ENCODE measurements at places on chromosomes 6 and 20.
A peak's percentile ranks its signal among the peaks of the same experiment; 100 is the strongest.

DNA sequence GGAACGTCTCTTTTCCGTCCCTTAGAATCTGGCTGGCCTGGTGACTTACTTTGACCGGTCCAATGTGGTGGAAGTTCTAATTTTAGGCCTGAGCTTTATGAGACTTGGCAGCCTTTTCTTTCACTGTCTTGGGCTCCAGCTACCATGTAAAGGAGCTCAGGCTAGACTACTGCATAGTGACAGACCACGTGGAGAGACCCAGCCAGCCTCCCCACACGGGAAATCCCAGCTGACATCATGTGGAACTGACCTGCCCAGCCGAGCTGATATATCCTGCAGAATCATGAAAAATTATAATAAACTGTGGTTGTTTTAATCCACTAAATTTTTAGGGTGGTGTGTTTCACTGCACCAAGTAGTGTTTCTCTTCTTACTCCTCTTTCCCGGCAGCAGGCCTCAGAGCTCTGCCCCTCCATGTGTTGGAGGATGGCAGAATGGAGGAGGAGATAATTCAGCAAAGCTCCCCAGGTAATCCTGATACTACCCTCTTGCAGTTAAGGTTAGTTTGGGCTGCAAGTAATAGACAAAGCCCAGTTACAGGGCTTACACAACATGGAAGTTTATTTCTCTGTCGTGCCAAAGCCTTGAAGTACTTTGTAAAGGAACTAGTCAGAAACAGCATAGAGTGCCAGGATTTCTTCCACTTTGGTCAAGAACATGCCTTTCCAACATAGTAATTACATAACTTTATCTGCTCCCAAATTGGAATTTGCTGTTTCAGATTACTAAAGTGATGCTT lies 87.5 kb downstream of the SH3BGRL2 start:
- DNase-seq: no peak

GRCh38 chr6:144912474-144912873 lies 627.3 kb downstream of the UTRN start:
- DNase-seq: no peak

DNA sequence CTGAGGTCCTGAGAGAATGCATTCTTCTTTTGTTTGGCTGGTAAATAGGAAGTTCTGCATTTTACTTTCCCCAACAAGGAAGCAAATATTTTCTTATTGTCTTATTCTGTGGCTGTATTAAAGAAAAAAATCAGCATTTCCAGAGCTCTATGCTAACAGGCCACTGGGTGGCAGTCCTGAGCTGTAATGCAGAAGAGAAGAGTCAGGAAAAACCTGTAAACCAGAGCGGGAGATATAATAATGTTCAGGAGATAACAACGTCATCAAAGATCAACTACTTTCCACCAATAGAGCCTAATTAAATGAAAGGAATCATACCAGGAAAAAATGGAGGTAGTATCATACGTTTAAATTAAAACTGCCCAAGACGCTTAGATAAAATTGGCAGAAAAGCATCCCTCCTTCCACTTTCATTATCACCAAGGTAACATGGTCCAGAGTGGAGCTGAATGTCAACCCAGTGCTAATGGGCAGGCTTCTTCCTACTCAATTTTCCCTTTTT lies 55.6 kb upstream of the CARMIL1 start:
- DNase-seq: peak; percentile 69

DNA sequence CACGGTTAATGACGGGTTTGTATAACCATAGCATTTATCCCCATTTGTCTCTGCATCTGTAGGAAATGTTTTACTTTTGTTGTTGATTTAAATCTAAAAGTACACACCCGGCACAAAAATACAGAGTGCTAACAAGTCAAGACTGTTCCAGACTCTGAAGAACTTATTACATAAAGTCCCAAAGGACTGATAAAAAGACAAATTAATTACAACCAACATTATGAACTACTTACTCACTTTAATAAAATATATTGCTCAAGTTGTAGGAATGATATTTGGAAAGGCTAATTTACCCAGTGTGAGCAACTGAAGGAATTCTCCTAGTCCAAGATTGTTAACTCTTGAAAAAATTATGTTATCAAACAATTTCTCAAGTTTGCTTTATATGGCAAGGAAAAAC lies 115.6 kb downstream of the KIF13A start:
- DNase-seq: no peak

GRCh38 chr6:28758046-28758817 lies 165.6 kb downstream of the TRIM27 start:
- no peak for DNase-seq
